ENCODE measurements at places on chromosomes 3 and 15.

- no peak for DNase-seq
These were observed 160.7 kb downstream of the EBLN2 start for GRCh38 chr3:73222126-73222525.

GRCh38 chr15:25088261-25088790, 133.5 kb downstream of the SNRPN start:
- no peak for DNase-seq

DNA sequence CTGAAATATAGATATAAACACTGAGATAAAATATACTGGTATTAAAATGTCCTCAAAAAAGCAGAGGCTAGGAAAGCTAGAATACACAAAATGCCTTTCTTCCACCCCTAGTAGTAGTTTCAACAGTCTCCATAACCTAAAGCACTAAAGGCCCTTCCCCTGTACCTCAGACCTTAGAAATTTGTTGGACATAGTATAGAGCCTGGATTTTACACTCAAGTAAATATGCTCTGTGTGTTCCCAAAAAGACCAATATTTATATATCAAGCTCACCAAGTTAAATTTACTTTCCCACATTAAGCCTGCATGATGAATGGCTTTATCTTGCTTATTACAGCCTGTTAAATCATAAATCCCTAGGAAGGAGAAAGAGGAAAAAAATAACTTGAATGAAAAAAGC, 378.7 kb upstream of the AZI2 start:
- no peak for DNase-seq

DNA sequence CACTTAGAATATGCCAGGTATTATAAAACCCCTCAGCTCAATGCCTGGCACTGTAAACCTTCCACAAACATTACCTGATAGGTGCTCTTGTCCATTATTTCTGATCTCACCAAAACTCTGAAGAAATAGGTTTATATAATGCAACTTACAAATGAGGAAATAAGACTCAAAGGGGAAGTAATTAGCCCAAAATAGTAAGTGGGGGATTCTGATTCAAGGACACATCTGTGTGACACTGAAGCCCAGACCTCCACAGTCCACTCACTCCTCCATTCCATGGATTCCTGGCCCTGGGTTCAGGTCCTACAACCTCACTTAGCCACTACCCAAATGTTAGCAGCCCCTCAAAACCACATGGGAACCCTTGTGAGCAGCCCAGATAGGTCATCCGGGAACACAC, 49.9 kb downstream of the TRANK1 start:
- no peak for DNase-seq

- no peak for DNase-seq
These were observed 4.0 kb upstream of the CHRNB4 start for GRCh38 chr15:78645009-78645408.

Data from thoracic aorta (tissue), 2 donors.